ENCODE measurements at places on chromosomes 16 and 17.

DNA sequence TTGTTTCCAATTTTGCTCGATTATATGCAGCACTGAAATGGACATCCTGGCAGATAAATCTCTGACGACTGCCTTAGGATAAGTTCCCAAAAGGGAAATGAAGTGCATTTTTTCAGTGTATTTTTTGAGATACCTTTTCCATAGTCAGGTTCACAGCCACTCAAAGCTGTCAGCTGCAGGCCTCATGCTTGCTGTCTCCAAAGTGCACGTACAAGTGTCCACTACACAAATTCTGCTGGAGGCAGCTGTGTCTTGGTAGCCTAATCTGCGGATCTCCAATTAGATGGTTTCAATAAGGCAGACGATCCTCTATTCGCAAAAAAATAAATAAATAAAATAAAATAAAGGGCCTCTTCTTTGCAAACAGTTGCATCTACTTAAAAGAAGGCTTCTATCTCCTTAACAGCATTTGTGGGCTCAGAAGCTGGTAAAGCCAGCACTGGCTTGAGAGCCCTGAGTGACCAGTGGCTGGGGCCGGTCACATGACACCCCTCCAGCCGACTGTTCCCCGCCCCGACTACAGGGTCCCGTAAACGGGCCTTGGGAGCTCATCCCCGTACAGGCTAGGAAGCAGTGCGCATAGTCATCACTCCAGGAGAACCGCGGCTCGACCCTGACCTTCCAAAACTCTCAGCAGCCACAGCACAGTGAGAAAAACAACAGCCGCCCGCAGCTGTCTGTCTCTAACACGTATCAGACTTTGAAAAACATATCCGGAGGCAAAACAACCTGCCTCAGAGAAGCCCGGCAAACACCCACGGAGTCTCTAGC is 18.8 kb downstream of the RPH3AL start:
- peak; percentile 86 for DNase-seq

- DNase-seq: no peak
These were observed 59.3 kb downstream of the USP10 start for GRCh38 chr16:84759061-84759460.

GRCh38 chr16:89973654-89974335 is 25.2 kb downstream of the DEF8 start:
- no peak for DNase-seq

GRCh38 chr17:16516594-16517051 is 24.6 kb upstream of the LRRC75A start:
- DNase-seq: peak; percentile 22

- no peak for DNase-seq
These were observed 10.1 kb upstream of the HSF5 start for GRCh38 chr17:58498177-58498828.

- DNase-seq: no peak
These were observed 81.8 kb upstream of the CCL2 start for GRCh38 chr17:34173241-34173640.

DNA sequence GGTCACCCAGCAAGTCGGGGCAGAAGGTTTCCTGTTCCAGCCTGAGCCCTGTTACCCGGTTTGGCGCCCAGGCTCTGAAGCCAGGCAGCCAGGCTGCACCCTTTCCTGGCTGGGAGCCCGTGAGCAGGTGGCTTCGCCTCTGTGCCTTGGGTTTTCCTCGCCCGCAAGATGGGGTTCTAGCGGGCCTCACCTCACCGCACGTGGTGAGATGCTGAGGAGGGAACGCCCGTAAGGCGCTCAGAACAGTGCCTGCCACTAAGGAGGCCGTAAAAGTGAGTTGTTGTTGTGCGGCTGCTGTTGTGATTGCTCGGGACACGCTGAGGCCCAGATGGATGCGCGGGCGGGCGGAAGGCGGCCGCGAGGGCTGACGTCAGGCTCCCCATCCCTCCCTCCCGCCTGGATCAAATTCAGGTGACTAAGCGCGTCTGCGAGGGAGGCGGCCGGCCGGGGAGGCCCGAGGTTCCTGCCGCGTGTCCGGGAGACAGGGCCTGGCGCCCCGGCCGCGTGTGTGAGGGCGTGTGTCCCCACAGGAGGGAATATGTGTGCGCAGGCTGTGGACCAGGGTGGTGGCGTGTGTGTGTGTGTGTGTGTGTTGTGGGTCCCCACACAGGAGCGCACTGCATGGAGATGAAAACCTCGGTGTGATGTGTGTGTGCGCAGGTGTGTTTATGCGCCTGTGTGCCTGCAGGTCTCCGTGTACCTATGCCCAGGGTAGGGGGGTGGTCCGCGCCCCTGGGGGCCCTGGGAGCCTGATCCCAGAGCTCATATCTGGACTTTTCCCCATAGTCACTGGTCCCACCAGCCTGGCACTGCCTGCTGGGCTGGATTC is 4.3 kb downstream of the CAMKK1 start:
- peak; percentile 81 for DNase-seq

DNA sequence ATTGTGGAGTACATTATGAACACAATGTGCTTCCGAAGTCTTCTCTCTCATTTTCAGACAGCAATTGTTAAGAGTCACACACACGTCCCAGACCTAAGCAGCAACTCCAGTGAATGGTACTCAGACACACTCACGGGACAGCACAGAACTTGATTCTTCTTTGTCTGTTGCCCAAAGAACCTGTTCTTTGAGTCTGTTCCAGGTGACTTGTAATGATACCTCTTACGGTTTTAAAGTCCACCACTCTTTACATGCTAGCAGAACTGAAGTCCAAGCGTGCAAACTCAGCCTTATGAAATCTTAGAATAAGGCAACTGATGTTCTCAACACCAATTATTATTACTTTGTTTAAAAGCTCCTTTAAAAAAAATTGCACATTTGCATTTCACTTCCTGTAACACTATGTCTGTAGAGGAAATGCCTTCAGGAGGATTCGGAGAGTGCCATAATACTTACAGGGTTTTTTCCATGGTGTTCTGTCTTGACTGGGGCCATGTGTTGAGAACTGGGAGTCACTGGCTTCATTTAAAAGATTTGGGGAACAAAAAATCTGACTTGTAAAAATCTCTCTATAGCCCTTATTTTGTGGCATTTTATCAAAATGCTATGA is 48.1 kb downstream of the MARF1 start:
- DNase-seq: no peak
